ENCODE measurements at places on chromosomes 16 and 17. TPM values are rescaled to one million over a fixed set of nuclear protein-coding genes. Genes with fewer than 3 reads are reported as not detected.

The CAPNS2 gene
- not detected for total RNA-seq

The PLA2G10 gene
- not detected for total RNA-seq

The SULT1A2 gene
- 0.12 TPM for total RNA-seq

The ELMO3 gene
- total RNA-seq, result 8.5 TPM

- H3K4me1 ChIP-seq, result no peaks in the 10 kb centered on the region
- no peak for DNase-seq
- H3K4me3 ChIP-seq, result no peak overlapping the region
- no peak overlapping the region for H3K27ac ChIP-seq
- no peaks in the 10 kb centered on the region for H3K36me3 ChIP-seq
- peaks cover 40% of the 10 kb centered on the region for H3K27me3 ChIP-seq
Observed at GRCh38 chr16:85752511-85753420, 1.9 kb upstream of the C16orf74 start.

All from activated T-helper 1 cell treated with anti-CD3 and anti-CD28 coated beads, Interleukin-12 subunit alpha, Interleukin-12 subunit beta, Interleukin-2, Interleukin-4 antibody, amounts not matched to agents 30 ng/mL and 10 ng/mL and 1 ng/mL, durations not matched to agents 14 hours and 24 hours and 36 hours (primary cell).